ENCODE measurements at places on chromosomes 5 and 9. TPM values are rescaled to one million over a fixed set of nuclear protein-coding genes. Genes with fewer than 3 reads are reported as not detected.

Gene SUSD3
- total RNA-seq, result 1.4 TPM

Gene MARCOL
- not detected for total RNA-seq

Gene ENTPD8
- not detected for total RNA-seq

Gene SCGB3A2
- total RNA-seq, result not detected

Gene MORN5
- total RNA-seq, result 0.95 TPM

Gene TRMT10B
- total RNA-seq, result 9.9 TPM

Gene GMCL2
- not detected for total RNA-seq

Gene PCDHB10
- total RNA-seq, result 3.8 TPM

Gene ALDH1A1
- total RNA-seq, result 235 TPM

Gene SH3GL2
- not detected for total RNA-seq

Gene CCDC171
- total RNA-seq, result 2.6 TPM
